ENCODE measurements at places on chromosomes 13 and 19. TPM values are rescaled to one million over a fixed set of nuclear protein-coding genes. Genes with fewer than 3 reads are reported as not detected.

DNA sequence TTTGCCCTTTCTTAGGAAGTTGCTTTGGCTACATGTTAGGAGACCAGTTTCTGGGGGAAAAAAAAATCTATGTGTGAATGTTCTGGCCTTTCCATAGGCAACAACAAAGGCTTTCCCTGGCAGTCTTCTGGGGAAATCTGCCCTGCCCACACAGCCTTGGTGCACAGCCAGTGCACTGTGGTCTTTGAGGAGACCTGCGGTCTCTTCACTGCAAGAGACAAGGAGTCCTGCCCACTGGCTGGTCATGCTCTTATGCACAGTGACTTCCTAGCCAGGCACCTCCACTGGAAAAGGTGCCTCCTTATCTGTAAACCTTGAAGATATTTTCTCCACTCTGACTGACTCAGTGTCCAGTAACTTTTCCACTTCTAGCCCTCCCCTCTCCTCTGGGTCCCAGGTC is 155.1 kb downstream of the SUCLA2 start:
- DNase-seq = no peak

- no peak for DNase-seq
Measured at GRCh38 chr13:30848332-30849027, 57.6 kb upstream of the MEDAG start.

GRCh38 chr13:106155411-106155810 is 380.1 kb downstream of the EFNB2 start:
- no peak for DNase-seq

The ZFP28 gene
- total RNA-seq = 4.8 TPM

All from chondrocyte (in vitro differentiated cells).